ENCODE measurements at places on chromosomes 2 and 18.

DNA sequence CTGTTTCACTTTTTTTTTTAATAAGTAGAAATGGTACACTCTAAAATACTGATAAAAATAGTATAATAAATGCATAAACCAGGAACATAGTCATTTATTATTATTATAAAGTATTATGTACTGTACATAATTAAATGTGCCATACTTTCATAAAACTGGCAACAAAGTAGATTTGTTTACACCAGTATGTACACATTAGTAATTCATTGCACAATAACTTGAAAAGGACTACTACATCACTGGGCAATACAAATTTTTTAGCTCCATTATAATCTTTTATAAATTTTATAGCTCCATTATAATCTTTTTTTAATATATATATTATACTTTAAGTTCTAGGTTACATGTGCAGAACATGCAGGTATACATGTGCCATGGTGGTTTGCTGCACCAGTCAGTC is 636.5 kb downstream of the CNTNAP5 start:
- DNase-seq, result no peak

DNA sequence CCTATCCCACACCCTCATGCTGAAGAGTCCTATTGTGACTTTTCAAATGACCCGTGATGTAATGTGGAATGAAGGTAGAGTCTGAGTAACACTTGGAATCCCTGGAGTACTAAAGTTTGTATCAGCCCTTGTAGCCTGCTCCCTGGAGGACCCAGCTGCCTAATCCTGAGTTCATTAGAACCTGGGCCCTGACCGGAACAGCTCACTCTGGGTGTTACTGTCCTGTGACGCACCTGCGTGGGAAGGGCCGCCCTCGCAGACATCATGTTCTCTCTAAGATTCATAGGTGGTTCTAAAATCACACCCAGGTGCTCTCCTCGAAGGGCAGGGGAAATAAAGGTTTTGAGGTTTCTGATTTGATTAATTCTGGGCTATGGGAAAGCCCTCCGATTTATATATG is 62.3 kb downstream of the NCK2 start:
- no peak for DNase-seq

GRCh38 chr2:85797921-85798320 is 44.1 kb downstream of the ATOH8 start:
- DNase-seq, result no peak

- DNase-seq, result no peak
Measured at GRCh38 chr18:6807515-6808257, 78.2 kb downstream of the ARHGAP28 start.

DNA sequence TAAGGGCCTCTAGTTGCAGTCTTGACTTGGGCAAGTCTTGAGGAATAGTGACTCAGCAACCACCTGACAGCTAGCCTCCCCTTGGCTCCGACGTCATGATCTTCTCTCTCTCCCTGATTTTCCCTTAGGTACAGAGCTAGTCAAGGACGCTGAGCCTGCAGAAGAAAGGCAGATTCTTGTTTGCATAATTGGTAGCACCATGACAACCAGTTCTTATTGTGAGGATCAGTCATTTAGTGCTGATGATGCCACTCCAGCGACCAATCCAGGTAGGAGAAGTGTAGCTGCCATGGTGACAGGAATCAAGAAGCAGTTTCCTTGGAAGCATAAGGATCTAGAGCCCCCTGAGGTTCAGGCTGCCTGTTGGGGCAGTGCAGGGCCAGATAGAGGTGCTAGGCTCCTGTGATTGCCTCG is 2.8 kb upstream of the RESP18 start:
- DNase-seq, result no peak

- DNase-seq, result no peak
Measured at GRCh38 chr2:217729421-217730053, 273.3 kb downstream of the TNS1 start.

All from activated gamma-delta T cell treated with anti-CD3 and anti-CD28 coated beads, Interleukin-2, amount 50 U/mL, for 16 hours (primary cell).